ENCODE measurements at places on chromosomes 6 and 20.

GRCh38 chr6:13431861-13432465 is 55.4 kb downstream of the GFOD1 start:
- H3K36me3 ChIP-seq = no peaks in the 10 kb centered on the region
- H3K4me3 ChIP-seq = no peak overlapping the region
- peaks cover 8% of the 10 kb centered on the region for H3K4me1 ChIP-seq
- peaks cover 2% of the 10 kb centered on the region for H3K27me3 ChIP-seq
- no peak for DNase-seq
- H3K27ac ChIP-seq = no peak overlapping the region

DNA sequence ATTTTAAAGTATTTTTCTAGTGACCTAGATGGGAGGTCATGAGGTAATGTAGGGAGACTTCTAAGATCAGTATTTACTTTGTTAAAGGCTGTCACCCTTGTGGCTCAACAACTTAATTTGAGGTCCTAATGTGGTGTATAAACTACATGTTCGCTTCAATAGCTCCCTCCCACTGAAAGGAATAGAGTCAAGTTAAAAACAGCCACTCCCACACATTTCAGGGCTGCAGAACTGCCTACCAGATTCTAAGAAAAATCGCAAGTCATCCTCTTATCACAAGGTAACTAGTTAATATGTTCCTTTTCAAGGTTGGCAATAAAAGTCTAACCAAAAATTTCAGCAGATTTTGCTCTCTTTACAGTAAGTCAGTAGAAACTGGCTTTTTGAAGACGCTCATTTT is 15.1 kb downstream of the GSTA1 start:
- H3K36me3 ChIP-seq = no peaks in the 10 kb centered on the region
- no peak for DNase-seq
- H3K27me3 ChIP-seq = no peaks in the 10 kb centered on the region

- H3K36me3 ChIP-seq = no peaks in the 10 kb centered on the region
- no peak overlapping the region for H3K4me3 ChIP-seq
- no peak overlapping the region for H3K27ac ChIP-seq
- H3K4me1 ChIP-seq = no peaks in the 10 kb centered on the region
These were observed 397.7 kb upstream of the HS3ST5 start for GRCh38 chr6:114740547-114740946.

GRCh38 chr6:36685166-36685924 is 6.8 kb downstream of the CDKN1A start:
- H3K4me1 ChIP-seq = peaks cover 28% of the 10 kb centered on the region
- no peak overlapping the region for H3K4me3 ChIP-seq

GRCh38 chr6:93784794-93785693 is 365.7 kb upstream of the EPHA7 start:
- H3K36me3 ChIP-seq = no peaks in the 10 kb centered on the region
- no peaks in the 10 kb centered on the region for H3K4me1 ChIP-seq
- DNase-seq = peak; percentile 95
- H3K27ac ChIP-seq = peak overlapping the region; percentile 78
- peak overlapping the region; percentile 11 for H3K4me3 ChIP-seq

GRCh38 chr20:53346335-53346648 is 247.3 kb downstream of the ZNF217 start:
- no peaks in the 10 kb centered on the region for H3K36me3 ChIP-seq
- no peak overlapping the region for H3K4me3 ChIP-seq
- no peak overlapping the region for H3K27ac ChIP-seq
- DNase-seq = no peak
- no peaks in the 10 kb centered on the region for H3K27me3 ChIP-seq

DNA sequence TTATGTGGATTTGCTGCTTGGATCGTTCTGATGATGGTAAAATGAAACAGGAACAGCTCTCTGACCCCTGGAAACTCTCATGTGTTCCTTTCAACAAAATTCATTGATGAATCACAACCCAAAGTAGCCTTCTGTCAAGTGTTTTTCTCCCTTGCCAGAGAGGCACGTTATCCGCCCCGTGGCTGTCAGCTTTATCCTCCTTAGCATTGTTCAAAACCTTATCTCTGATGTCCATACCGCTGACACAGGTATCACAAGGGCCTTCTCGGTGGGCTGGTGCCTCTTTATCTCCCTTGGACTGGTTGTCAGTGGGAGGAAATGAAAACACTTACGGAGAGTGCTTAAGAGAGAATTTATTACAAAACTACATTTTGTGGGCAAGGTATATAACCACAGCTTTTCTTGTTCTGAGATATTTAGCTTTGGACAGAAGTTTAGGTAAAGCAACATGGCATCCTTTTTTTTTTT is 84.9 kb downstream of the TIAM2 start:
- H3K27ac ChIP-seq = no peak overlapping the region
- H3K4me1 ChIP-seq = peaks cover 9% of the 10 kb centered on the region
- no peak for DNase-seq
- no peak overlapping the region for H3K4me3 ChIP-seq
- H3K27me3 ChIP-seq = no peaks in the 10 kb centered on the region
